HT-29 (cell line): ENCODE measurements at places on chromosomes 5 and 9.

DNA sequence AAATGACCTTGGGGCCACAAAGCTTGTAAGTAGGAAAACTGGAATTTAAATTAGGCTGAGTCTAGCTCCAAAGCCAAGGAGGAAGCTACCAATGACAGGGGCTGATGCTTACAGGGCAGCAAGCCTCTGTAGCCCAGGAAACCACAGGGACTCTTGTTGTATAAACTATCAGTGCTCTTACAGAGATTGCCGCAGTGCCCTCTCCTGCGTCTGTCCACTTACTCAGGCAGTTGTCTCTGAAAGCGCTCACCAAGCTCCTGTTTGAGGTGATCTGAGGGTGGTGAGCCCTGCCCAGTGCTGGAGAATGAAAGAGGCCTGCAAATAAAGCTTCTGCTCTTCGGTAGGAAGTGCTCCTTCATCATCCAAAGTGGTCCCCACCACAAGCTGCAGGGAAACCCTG is 498.8 kb downstream of the ARHGEF28 start:
- no peak for DNase-seq

GRCh38 chr9:123743737-123744136 is 186.2 kb downstream of the DENND1A start:
- no peak for DNase-seq

DNA sequence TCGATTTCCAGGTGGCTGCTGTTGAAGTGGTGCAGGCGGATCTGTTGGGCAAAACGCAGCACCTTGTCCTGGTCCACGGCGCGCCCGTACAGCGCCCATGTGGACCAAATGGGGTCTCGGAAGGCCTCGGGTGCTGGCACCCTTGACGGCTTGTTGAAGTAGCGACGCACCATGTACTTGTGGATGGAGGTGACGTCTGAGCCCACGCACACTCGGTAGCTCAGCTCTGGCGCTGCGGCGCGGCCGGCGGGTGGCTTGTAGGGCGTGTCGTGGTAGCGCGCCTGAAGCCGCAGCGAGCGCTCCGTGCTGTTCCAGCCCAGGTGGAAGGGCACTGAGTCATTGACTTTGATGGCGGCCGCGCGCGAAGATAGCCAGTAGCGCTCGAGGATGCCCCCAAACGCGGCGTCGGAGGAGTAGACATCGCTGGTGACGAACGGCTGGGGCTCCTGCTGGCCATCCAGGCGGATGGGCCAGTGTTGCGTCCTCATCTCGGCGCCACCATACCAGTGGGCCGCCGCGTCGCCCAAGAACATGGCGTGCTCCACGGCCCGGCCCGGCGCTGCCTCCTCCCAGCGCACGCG is 4.7 kb downstream of the MYORG start:
- DNase-seq: no peak

DNA sequence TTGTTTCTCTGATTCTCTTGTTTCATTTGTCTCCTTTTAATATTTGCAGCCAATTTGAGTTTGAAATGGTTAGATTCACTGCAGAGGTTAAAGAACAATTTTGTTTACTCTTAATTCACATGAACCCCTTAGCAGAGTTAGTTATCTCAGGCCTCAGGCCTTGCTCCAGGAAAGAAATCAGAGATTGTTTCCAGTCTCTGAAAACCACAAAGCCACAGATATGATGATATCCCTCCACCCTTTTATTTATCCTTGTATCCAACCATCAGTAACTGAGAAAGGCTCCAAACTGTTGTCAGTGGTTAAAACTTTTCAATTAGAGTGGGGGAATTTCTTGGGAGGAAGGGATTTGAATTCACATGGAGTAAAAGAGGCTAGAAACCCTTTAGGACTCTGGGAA is 406.0 kb upstream of the DMAC1 start:
- no peak for DNase-seq

DNA sequence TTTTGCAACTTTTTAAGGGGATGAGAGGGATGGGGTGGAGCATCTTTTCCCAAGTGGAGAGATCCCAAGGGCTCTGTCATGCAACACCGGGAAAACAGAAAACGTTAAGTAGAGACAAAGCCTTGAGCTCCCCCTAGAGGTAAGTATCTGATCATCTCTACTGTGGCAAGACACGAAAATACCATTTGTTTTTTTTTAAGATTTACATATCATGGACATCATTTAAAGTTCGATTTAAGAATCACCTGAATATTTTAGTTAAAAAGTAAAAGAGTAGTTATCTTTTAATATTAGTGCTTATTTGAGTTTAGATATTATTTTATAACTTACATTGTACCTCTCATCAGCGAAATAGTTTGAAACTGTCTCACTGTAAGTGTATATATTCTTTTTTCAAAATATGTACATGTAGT is 200.4 kb downstream of the LRRC70 start:
- peak; percentile 63 for DNase-seq

GRCh38 chr5:77630114-77630680 is 8.3 kb downstream of the OTP start:
- DNase-seq: peak; percentile 25

GRCh38 chr5:58015175-58015574 is 444.7 kb downstream of the PLK2 start:
- no peak for DNase-seq

GRCh38 chr5:53130266-53130665 is 20.7 kb upstream of the MOCS2 start:
- no peak for DNase-seq

GRCh38 chr9:96854651-96855273 is 448 bp upstream of the ZNF782 start:
- DNase-seq: no peak

- no peak for DNase-seq
Observed at GRCh38 chr5:88108490-88109279, 160.0 kb downstream of the TMEM161B start.

DNA sequence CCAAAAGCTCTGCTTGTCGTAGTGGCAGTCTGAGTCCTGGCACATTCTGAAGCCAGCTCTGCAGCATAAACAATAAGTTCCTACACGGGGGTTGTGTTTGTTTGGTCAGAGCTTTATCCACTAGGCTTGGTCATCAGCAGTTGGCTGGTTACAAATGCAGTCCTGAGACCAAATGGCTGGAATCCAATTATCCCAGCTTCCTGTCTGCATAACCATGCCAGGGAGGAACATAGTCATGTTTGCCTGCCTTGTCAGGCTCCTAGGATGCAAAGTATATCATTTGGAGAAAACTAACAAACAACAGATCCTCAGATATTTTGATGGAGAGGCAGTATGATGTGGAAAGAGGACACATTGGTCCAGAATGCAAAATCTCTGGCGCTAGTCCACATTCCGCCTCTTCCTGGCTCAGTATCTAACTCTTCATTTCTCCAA is 85.8 kb downstream of the FBXO38 start:
- DNase-seq: no peak
